ENCODE measurements at places on chromosomes 7 and 10. TPM values are rescaled to one million over a fixed set of nuclear protein-coding genes. Genes with fewer than 3 reads are reported as not detected.

DNA sequence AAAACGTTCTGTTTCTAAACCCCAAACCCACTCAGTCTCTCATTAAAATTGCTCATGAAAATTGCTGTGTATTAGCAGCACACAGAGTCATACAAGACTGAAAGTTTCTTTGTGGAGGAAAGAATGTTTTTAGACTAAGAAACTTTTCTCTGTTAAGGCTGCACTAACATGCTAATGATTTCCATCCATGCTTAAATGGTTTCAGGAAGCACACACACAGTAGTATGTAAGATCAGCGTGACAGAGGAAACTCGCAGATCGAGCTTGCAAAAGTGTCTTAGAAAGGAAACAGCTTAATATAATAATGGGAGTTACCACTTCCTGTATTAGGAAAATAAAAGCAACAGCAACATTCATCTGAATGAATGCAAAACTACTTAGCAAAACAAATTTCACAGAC is 112.7 kb downstream of the ICA1 start:
- no peak for DNase-seq

DNA sequence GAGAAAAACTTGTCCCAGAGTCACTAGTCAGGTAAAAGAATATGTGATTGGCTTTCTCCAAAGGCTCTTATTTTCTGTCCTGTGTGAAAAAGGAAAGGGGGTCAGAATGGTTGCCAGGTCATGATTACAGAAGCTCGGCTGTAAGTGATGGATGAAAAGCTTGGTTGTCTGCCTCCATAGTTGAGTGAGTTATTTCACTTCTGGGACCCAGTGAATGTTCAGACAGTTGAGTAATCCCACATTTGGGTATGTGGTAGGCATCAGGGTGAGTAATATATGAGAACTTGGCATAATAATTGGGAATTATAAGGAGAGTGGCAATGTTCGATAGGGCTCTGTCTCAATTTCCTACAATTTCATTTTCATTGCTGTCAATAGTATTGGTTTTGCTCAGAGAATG is 72.5 kb downstream of the BBS9 start:
- DNase-seq: no peak

DNA sequence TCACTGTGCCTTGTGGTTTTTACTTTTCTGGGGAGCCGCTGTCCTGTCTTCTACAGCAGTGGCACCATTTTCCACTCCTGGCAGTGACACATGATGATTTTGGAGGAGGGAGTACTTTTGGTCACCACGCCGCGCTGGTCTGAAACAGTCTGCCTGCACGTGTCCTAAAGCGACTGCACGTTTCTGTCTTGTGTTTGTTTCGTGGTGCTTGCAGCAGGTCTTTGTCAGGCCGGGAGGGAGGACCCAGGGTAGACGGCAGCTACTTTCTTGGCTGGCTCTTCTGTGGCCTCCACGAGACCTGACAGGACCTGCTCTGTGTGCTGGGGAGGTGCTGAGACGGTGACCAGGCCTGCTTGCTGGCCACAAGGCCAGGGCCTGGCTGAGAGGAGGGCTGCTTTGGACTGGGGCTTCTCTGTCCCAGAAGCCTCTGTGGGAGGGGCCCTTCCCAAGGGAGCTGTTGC is 82.0 kb downstream of the GLRX3 start:
- DNase-seq: no peak

Gene ASB10
- total RNA-seq: not detected

DNA sequence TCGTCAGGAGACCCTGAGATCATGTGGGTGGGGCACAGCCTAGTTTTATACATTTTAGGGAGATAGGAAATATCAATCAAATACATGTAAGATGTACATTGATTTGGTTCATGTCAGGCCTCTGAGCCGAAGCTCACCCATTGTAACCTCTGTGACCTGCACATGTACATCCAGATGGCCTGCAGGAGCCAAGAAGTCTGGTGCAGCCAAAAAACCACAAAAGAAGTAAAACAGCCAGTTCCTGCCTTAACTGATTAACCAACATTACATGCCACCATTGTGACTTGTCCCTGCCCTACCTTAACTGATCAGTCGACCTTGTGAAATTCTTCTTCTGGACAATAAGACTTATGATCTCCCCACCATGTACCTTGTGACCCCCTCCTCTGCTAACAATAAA is 16.0 kb upstream of the LRRC61 start:
- no peak for DNase-seq

- DNase-seq: peak; percentile 65
These were observed 15.3 kb upstream of the TMEM248 start for GRCh38 chr7:66905689-66906088.

- no peak for DNase-seq
These were observed 56.9 kb downstream of the SORBS1 start for GRCh38 chr10:95504246-95504691.

DNA sequence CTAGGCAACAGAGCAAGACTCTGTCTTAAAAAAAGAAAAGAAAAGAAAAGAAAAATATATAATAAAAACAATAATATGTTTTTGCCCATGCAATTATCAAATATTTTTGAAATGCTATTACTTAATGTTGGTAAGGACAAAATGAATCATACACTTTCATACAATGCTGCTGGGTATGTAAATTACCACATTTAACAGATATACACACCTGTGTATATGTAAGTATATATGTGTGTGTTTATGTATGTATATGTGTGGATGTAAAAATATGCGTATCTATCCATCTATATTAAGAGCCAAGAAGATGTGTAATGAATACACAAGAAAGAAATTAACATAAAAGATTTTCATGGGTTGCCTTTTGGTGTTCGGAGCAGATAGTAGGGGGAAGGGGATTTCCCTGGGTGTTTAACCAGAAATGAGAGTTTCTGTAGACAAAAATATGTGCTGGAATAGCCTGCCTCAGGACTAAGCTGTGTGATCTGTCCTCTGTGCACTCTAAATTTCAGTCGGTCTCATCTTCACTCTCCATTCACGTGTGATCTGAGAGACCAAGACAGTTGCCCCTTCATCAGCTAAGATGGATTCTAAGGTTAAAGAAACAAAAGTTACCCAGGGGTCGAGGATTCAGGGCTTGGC is 61.2 kb downstream of the PRKCQ start:
- no peak for DNase-seq

Gene PON1
- total RNA-seq: 1.5 TPM

- DNase-seq: no peak
These were observed 43.1 kb downstream of the ARL4A start for GRCh38 chr7:12730523-12730922.

DNA sequence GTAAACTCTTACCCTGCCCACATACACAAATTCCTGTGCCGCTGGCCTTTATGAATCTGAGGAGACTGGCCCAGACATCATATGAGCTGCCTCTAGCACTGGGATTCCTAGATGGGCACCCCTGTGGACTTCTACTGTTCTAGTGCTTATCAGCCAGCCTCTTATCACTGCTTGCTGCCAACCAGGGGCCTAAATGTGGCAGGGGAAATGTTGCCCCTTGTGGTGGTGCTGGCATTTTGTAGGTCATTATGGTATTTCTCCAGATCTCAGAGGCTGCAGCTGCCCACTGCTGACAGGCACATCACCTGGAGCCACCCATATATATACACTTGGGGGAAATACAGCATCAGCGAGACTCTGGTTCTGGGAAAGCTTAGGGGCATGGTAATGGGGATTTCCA is 5.4 kb downstream of the SFR1 start:
- peak; percentile 58 for DNase-seq

Gene HMX3
- 0.35 TPM for total RNA-seq

DNA sequence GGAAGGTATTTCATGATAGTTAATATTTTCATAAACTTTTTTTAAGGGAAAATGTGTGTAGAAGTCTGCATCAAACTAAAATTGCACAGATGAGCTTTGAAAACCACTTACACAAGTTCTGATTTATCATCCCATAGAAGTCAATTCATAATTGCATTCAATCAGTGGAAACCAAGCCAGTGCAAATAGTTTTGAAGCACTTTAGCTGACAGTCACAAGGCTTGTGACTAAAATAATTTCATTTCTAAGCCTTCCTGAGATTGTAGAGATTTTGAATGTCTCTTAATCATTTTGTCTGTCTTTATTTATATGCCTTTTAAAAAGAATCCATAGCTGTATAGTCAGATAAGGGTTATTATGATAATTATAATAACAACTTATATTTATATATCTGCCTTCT is 41.4 kb downstream of the EXOC4 start:
- no peak for DNase-seq

DNA sequence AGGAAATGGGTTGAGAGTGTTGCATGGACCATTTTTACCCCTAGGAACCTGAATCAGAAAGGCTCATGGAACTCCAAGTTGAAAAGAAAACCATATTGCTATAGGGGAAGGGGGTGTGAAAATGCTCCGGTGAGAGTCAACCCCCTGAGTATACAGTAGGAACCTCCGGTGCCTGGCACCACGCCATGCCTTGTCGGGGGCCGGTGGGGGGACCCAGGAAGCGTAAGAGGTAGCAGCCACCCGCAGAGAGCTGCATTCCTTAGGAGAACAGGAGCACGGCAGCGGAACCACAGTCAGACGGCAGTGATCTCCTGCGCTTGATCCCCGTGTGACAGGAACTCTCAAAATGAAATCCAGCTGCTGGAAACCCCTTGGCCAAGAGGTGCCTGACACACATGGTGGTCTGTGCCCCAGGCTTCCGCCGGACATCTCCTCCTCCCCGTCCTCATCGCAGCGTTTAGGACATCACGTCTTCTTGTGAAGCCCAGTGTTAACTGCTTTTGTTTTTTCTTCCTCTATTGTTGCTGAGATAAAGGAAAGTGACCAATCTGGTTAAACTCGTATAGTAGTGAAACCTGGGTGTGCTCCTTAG is 186.8 kb downstream of the CELF2 start:
- DNase-seq: peak; percentile 53

DNA sequence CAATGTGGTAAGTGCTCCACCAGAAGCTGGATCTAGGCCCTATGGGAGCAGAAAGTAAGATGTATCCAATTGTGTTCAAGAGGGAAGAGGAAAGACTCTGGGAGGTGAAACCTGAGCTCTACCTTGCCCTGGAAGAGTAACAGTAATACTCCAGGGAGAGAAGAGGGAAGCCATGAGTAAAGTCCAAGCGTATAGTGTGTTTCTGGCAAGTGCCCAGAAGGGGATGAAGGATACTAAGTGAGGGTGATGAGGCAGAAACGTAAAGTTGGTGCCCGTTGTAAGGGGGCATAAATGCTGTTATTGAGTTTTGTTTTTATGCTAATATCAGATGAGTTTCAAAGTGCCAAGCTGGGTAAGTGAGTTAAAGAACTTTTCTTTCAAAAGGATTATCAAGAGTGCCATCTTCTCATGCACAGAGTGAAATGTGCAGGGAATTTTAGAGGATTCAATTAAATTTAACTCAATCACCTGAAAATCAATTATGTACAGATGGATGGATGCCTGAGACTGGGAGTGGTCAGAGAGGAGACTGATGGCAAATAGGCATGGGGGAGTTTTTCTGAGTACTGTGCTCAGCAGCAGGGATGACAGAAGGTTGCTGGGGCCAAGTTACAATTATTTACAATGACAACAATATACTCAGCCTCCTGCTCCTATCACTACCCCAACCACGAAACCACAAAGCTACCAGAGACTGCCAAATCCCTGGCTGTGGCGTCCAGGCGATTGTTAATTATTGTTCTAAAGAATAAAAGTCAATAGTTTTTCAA is 123.3 kb upstream of the LAMB4 start:
- no peak for DNase-seq

Gene SUGCT
- total RNA-seq: 5.6 TPM

- peak; percentile 65 for DNase-seq
These were observed 59.1 kb downstream of the STK32C start for GRCh38 chr10:132248455-132249225.

Gene CHN2
- 7.5 TPM for total RNA-seq

DNA sequence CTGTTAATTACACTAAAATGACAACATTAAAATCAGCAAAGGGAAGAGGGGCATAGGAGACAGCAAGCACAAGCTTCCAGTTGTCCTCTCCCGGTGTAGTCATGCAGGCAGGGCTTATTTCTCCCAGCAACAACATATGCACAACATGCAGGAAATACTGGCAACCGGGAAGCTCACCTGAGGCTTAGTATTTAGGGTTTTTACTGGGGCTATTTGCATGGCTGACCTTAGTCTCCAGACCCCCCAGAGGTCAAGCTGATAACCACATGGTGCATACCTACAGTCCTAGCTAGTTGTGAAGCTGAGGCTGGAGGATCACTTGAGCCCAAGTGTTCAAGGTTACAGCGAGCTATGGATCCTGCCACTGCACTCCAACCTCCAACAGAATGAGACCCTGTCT is 12.8 kb upstream of the JMJD1C start:
- peak; percentile 82 for DNase-seq

GRCh38 chr7:120988591-120989256 is at the start of gene CPED1:
Gene CPED1, plus strand, starts transcription at chr7:120988711. Its CDS starts 911 bp downstream, at chr7:120989622.
- DNase-seq: peak; percentile 71

Gene TFR2
- total RNA-seq: 5.6 TPM

Gene FAM241B
- 8.7 TPM for total RNA-seq

Gene ZWINT
- 81.1 TPM for total RNA-seq

DNA sequence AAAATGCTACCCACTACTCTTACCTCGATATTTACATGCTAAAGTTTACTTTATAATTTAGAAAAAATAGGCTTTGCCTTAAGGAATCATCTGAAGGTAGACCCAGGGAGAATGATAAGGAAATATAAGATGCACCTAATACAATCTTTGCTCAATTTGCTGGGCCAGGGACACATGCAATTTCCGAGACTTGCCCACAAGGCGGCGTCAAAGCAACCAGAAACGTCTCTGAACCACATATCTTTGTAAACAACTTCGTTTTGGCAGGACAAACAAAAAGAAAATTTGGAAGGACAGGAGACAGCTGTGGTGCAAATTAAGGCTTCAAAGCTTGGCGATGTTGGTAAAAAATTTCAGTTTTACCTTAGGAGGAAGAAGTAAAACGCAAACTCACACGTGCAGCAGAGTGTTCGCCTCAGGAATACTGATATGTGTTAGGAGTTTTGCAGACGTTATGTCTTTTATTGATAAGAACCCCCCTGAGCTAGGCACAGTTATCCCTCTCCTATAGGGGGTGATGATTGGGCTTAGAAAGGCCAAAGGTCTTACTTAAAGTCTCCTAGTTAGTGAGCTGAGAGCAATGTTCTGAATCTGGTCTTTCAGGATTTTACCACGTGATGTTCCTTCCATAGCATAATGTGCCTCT is 134.3 kb downstream of the PRKCQ start:
- DNase-seq: peak; percentile 70

DNA sequence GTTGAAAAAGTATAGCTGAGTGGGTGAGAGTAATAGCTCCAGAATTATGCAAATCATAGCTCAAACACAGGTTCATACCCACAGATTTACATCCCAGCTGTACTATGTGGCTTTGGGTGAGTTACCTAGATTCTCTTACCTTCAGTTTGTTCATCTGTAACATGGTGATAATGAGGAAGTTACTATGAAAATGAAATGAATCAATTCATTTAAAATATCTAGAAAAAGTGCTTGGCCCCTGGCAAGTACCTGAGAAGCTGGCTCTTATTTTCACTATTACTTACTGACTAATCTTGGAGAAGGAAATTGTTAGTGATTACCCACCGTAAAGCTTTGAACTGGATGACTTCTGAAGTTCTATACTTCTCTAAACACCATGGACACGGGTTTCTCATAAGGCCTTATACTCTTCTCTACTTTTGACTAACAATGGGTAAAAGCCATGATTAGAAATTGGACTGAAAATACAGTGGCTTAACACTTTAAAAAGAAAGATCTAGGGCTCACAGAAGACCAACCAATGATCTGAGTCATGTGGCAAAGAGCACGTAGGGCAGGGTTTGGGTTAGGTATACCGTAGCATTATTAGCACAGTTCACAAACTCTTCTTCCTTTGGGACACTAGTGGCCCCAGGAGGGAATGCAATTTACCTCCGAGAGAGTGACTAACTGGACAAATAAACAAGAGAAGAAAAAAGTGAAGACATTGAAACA is 149.2 kb downstream of the PLPP4 start:
- DNase-seq: no peak
